B cell (primary cell): ENCODE measurements at places on chromosomes 11 and 22. TPM values are rescaled to one million over a fixed set of nuclear protein-coding genes. Genes with fewer than 3 reads are reported as not detected.
A peak's percentile ranks its signal among the peaks of the same experiment; 100 is the strongest.

DNA sequence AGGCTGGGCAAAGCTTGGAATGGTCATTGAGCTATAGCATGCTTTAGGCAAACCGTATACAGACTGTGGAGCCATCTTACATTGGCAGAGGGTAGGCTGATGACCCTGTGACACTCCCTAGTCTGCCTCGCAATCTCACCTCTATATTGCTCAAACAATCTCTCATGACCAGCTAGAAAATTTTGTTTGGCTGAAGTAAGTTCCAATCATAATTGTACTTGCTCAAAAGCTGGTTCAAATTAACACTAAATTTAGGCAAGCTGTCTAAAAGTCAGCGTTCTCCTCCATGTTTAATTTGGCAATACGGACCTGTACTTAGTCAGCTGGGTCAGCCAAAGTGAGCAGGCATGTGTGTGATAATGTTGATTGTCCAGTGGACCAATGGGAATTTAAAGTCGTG lies 133.0 kb downstream of the SWAP70 start:
- DNase-seq, result no peak

DNA sequence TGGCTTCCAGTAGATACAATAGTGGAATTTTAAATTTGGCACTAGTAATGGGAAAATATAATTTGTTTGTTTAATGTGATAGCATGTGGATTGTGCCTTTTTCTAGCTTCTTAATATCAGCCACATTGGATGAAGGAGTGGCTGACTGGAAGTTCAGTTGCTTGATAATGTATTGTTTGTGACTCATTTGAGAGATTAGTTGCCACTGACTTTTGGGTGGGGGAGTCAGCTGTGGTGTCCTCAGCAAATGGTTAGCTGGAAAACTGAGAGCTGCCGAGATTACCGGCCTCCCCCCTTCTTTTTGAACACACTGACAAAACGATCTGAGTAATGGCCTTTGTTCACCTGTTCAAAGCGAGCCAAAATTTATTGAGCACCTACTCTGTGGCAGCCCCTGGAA lies 5.5 kb downstream of the JAM3 start:
- no peak for DNase-seq

- DNase-seq, result peak; percentile 93
Measured at GRCh38 chr11:43358801-43359421, at the start of gene TTC17. TSS of gene TTC17 (plus strand) at chr11:43358920. CDS start at chr11:43358955, 35 bp downstream.

DNA sequence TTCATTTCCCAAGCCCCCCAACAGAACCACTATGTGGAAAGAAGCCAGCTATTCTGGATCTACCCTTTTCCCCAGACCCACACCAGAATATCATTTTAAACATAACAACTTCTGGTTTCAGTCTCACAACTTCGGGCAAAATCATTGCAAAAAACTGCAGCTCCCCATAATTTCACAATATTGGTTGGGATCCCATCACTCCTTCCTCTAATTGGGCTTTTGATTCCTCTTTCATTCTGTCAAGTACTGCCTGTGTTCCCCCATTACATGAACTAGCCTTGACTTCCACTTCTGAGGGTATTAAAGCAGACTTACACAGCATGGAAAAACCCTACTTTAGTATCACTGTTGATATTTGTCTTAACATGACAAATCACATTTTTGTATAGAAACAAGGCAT lies 4.1 kb upstream of the APOL3 start:
- DNase-seq, result no peak

- no peak for DNase-seq
Measured at GRCh38 chr22:31610611-31611010, 51.4 kb downstream of the PISD start.

GRCh38 chr11:107549253-107549953 lies 16.1 kb downstream of the ALKBH8 start:
- DNase-seq, result peak; percentile 59

DNA sequence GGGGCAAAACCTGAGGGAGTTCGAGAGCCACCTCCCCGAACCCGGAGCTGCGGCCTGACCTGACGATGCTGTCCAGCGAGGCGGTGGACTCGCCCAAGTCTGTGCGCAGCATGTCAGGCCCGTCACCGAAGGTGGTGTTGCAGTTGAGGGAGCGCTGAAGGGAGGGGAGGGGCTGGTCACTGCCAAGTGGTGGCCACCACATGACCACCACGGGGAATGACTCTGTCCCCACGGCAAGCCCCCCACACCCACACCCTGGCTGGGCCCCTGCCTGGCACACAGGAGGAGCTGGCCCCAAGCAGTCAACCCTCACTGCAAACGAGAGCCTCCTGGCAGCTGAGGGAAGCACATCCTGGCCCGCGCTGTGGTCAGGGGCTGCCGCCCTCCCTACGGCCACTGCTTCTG lies 30.8 kb downstream of the TRMU start:
- no peak for DNase-seq

DNA sequence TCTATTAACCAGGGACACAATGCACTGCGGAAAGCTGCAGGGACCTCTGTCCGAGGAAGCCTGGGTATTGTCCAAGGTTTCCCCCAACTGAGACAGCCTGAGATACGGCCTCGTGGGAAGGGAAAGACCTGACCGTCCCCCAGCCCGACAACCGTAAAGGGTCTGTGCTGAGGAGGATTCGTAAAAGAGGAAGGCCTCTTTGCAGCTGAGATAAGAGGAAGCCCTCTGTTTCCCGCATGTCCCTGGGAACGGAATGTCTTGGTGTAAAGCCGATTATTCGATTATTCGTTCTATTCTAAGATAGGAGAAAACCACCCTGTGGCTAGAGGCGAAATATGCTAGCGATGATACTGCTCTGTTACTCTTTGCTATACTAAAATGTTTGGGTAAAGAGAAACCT lies 5.2 kb downstream of the BET1L start:
- DNase-seq, result no peak

DNA sequence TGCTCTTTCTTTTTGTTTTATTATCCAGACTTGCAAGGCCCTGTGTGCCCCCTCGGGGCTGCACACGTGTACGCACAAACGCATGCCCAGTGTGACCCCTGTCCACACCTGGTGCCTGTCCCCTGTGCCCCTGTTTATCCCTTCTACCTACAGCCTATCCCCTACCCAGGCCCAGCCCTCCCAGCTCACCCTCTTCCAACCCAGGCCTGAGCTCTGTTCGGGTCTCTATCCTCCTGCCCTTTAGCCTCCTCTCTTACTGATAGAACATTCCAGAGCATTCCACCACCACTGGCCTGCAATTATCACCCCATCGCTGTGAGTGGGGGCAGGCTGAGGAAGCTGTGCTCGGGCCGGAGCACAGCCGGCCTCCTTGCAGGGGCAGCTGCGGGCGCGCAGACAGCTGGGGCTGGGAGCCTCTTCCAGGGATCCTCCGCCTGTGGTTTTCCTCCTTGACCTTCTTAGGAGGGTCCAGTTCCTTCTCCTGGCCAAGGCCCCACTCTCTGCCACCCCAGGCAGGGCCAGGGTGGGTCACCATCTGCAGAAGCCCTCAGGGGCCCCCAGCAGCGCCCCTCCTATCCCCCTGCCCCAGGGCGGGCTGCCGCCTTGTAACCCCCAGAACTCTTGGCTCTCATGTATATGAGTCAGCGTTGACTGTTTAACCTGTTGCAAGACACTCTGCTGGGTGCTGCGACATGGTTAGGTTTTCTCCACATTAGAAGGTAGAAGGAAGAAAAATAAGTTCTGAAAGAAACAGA lies 41.8 kb upstream of the KCNQ1OT1 start:
- no peak for DNase-seq

GRCh38 chr11:30358536-30358935 lies 35.6 kb downstream of the ARL14EP start:
- DNase-seq, result no peak

DNA sequence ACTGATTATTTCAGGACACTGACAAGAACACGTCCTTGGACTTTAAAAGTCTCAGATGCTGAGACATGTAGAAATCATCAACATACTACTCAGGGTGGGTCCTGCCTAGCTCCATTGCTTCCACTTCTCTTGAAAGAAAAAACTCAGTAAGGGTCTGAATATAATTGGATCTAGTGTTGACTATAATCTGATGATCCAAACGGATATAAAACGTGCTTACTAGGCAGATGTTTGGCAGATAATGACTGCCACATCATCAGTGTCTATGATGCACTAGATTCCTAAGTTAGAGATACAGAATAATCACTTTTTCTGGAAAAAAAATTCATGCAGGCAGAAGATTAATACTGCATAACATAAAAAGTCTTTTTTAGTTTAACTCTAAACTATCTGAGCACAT lies 21.6 kb downstream of the GUCY1A2 start:
- no peak for DNase-seq

- DNase-seq, result no peak
Measured at GRCh38 chr11:29306527-29306926, 710.3 kb downstream of the KCNA4 start.

GRCh38 chr11:12048936-12049790 lies 40.7 kb upstream of the DKK3 start:
- DNase-seq, result no peak

- DNase-seq, result peak; percentile 69
Measured at GRCh38 chr11:107563702-107564101, 1.8 kb downstream of the ALKBH8 start.

DNA sequence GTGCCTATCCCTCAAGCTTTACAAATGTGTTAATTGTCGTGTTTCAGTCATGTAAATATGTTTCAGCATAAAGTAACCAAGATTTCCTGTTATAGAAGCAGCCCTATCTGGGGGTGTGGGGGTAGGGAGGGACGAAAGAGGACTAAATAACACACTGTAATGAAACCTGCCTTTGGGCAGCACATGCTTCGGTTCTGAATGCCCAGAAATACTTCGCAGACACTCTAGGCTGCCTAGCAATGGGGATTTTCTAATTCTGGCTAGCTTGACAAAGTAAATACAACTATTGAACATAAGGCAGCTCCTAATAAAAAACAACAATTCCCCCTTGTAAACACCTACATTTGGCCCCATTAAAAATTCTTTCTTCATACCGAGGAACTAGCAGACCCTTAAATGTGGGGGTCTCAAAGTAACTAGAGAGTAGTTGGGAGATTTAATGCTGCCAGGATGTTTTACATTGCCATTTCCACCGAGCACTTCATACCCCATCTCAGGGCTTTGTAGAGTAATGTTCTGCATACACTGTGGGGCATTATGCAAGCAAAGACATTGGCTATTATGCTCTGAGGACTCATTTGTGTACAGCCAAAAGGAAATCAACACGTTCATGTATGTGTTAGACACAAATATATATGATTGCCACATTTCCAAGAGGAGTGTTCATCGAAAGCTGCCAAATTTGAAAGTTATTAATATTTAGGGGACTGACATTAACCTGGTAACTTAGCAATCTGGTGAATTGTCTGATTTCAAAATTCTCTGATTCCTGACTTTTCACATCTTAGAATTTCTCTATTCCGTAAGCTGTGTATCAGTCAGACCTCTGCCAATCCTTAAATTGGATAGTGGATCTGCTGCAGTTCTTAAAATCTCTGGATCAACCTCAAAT lies 42.1 kb downstream of the PAX6 start:
- DNase-seq, result no peak

DNA sequence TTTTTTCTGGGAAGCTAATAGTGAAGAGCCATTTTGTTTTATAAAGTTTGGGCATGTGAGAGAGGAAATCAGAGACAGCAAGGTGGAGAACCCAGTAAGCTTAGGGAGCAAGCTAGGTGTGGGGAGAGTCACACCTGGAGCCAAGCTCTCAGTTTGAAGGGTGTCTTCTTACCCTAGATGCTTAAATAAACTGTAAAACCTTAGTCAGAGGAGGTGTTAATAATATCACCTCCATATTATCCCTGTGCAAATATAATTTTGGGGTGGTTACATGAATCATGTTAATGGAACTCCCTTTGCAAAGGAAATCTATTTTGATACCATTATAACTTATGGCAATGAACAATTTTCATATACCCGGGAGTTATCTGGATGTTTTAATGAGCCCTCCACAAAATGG lies 246.2 kb upstream of the PLET1 start:
- no peak for DNase-seq

DNA sequence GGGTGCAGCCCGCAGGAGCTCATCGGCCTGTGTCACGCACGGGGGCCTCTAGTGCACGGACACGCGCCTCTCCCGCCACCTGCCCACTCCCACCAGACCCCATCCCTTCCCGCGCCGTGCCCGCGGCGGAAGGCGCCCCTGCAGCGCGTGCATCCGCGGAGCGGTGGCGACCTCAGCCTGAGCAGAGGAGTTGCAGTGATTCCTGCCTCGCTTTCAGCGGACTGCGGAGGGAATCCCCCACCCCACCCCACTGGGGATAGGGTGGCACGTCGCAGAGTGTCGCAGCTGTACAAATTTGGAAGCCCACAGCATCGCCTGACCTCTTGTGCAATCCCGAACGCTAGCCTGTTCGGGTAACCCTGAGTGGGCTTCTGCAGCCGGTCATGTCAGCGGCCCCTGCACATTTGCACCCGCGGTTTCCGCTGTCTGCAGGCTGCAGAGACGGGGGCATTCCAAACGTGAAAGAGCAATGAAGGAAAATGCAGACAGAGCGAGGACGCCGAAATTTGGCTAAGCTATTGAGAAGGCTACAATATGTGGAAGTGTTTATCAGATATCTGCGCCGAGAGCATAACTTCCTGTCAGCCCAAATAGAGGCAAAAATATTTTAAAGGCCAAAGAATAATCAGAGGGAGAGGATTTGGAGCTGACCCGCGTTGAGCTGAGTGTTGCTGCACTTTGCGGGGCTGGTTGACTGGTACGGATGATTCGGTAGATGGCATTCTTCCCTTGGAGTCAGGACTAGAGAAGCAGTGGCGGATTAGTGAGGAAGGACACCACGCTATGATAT lies 617 bp upstream of the ARHGAP20 start:
- no peak for DNase-seq

DNA sequence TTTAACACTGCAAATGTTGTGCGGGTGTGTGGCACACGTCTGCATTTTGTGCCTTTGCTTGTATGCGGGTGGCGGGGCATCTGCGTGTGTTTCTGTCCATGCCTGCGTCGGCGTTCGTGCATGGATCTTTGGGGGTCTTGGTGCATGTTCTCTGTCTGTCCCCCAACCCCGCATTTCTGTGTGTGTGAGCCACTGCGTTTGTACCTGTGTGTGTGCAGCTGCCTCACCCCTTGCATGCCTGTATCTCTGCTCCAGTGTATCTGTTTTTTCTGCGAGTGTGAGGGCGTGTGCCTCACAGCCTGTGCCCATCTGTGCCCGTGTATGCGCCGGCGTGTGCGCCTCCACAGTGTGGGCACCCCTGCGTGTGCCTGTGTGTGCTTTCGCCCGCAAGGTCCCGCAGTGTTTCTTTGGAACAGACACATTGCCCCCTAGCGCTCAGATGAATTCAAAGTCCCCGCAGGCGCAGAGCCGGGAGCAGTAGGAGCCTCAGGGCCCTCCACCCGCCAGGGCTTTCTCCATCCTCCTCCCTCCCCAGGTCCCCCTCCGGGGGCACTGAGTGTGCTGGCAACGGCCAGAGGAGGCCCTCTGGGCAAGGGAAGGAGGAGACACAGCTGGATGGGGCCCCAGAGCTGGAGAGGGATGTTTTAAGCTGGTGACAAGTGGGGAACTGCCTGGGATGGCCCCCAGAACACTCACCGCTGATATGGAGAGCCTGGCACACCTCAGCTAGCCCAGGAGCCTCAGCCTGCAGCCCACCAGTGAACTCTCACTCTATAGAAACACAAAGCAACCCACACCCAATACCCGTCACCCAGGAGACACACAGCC lies 3.1 kb upstream of the MN1 start:
- peak; percentile 49 for DNase-seq

HEPACAM gene
- not detected in 2 replicates for total RNA-seq

NCF4 gene
- 117 and 118 TPM in 2 replicates for total RNA-seq

ZNF215 gene
- 2.0 and 2.8 TPM in 2 replicates for total RNA-seq

CEP126 gene
- total RNA-seq, result 9.1 and 9.4 TPM in 2 replicates

NAALAD2 gene
- total RNA-seq, result not detected in 2 replicates

MUC2 gene
- not detected in 2 replicates for total RNA-seq

OLFML1 gene
- total RNA-seq, result not detected in 2 replicates

SEPTIN3 gene
- 0.29 and 0.39 TPM in 2 replicates for total RNA-seq

OR4D5 gene
- not detected in 2 replicates for total RNA-seq
